ENCODE measurements at places on chromosomes 5 and 9.

DNA sequence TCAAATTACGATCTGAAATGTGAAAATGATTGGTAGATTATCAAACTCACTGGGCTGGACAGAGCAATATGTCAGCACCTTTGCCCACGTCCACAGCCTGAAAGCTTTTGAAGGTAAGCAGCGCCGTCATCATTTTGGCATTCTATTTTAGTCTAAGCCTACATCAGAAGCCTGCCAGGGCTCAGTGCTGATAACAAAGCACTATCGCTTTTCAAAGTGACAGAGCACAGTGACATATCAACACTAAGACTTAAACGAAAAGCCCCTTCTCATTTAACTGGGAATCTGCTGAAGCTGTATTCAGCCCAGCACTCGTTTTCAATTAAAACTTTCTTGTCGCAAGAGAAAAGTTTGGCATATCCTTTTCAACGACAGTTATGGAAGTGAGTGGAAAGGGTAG lies 1076.3 kb downstream of the PTPRD start:
- no peak for DNase-seq

DNA sequence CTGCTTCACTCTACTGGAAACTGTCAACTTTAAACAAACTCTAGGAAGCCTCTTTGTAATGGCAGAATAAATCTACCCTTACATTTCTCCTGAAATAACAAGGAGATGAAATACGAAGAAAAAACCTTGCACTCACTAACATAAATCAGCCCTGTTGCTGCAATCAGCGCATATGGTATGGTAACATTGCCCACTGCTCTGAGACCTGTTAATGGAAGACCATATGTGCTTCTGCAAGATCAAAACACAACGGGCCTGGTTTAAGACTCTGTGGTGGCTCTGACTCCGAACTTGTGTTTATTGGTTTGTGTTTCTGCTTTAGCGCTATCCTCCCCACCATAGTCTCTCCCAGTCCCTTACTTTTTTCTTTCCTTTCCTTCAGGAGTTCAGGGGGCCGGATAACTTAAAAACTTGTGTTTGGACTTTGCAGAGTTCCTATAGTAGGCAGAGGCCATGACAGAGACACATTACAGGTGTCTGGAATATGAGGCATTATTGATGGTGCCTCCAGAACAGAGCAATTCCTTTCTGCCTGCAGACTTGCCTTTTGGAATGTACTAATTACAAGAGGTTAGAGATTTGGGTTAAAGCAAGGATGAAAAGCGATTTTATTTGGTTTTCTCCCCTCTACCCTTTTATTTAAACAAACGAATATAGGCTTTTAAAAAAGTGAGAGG lies 110.8 kb downstream of the PSAT1 start:
- no peak for DNase-seq

- DNase-seq = no peak
These were observed 19.5 kb downstream of the TTC33 start for GRCh38 chr5:40736103-40736875.

GRCh38 chr5:73652391-73652790 lies 26.4 kb downstream of the ARHGEF28 start:
- no peak for DNase-seq

DNA sequence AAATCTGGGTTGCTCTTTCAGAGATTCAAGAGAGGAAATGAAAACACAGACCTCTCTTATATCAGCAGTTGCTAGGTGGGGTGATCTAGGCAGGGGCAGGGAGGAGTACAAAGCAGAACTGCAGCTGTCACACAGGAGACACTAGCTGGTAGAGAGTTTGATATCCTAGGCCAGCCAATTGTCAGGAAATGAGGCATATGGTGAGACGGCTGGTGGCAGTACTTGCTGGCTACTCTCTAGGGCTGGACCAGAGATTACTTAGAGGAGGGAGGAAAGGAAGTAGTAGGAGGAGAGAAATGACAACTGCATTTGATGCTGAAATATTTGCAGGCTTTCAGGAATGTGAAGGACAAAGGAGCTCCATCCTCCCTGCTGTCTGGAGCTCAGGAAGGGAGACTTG lies 113.8 kb downstream of the TRIM32 start:
- no peak for DNase-seq

DNA sequence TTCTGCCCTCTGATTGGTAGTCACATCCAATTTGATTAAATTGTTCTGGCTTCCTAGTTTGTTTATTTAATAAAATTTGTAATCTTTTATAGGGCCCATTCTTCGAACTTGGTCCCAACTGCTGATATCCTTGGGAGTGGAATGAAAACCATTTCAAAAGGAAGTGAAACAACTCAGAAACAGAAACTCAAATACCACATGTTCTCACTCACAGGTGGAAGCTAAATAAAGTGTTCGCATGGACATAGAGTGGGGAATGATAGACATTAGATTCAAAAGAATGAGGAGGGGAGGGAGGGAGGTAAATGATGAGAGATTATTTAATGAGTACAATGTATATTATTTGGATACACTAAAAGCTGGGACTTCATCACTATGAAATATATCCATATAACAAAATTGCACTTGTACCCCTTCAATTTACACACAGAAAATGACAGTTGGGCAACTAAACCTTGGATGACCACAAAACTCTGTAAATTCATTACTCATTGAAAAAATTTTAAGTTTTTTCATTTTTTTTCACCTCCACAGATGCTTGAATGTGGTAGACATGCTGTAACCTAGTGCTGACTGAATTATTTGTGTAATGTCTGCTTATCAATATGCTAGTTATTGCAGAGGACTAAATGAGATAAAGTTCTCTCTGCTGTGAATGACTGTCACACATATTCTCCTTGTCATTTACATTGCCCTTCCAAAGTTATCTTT lies 16.0 kb downstream of the ATP10B start:
- DNase-seq = no peak
